ENCODE measurements at places on chromosomes 11 and 22.
A peak's percentile ranks its signal among the peaks of the same experiment; 100 is the strongest.

- no peak for DNase-seq
Observed at GRCh38 chr22:31133911-31134310, 6.4 kb downstream of the PLA2G3 start.

GRCh38 chr22:45889539-45890350, 87.2 kb downstream of the WNT7B start:
- DNase-seq = no peak

GRCh38 chr22:19098157-19098556, 24.1 kb downstream of the DGCR2 start:
- DNase-seq = no peak

DNA sequence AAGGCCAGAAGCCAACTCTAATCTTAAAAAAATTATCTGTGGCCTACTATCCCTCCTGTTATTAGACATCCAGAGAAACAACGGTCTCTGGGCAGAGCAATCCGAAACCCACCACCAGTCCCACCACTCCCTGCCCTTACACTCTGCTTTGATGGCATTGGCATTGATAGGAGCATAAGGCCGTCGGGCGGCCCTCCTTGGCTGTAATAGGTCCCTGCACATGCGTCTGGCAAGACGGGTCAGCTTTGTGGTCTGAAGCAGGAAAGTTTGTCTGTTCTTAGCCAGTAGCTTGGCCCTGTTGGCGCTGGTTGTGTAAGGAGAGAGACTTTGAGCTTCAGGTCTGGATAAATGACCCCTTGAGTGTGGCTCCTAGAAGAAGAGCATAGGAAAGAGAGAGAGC, 3.8 kb upstream of the TUT1 start:
- DNase-seq = no peak

GRCh38 chr11:118610225-118610772, 2.9 kb downstream of the PHLDB1 start:
- DNase-seq = no peak

DNA sequence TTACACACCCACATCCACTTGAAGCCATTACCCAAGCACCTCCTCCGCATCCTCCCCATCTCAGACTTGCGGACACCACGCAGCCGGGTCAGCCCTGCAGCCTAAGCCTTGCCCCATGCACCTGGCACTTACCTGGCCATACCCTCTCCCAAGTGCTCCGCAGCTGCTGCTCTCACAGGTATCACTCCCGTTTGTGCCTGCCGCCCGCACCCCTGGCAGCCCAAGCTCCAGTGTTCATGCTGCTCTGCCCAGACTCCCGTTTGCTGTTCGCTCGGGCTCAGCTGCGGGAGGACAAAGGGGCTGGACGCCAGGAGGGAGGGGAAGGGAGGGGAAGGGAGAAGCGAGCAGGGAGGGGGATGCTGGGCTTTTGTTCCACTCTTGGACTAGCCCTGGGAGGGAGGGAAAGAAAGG, at the start of gene KLHL35:
KLHL35 (minus strand) TSS at position 293 of the 411 bp plus-strand sequence. CDS start 2,574 bp downstream, outside the sequence.
- no peak for DNase-seq

DNA sequence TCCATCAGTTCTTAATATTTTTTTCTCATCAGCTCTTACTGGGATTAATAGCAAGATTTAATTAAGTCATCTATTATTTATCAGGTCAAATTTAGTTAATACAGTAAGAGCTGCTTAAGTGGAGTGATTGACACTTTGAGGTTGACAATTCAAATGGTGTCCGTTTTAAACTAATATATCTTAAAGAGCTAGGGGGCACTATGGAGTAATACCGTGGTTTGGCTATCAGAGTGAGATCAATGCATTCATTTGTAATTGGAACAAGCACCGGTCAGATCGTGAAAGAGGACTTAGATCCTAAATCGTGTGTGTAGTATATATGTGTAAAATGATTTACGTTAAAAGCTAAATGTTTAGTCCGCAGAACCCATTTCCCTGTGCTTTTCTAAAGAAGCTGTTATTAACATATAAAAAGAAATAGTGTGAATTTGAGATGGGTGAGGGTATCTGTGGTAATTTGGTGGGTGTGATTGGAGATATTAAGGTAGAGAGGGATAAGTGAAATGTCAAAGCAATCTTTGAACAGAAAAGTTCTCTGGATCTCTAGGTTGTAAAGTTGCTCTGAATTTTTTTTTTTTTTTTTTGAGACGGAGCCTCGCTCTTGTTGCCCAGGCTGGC, 2.3 kb downstream of the SIK2 start:
- peak; percentile 32 for DNase-seq

- peak; percentile 83 for DNase-seq
Observed at GRCh38 chr22:24433828-24434470, 6.5 kb downstream of the ADORA2A start.

- no peak for DNase-seq
Observed at GRCh38 chr22:33180356-33180755, 122.2 kb upstream of the SYN3 start.

- DNase-seq = no peak
Observed at GRCh38 chr11:123221584-123221983, 26.5 kb upstream of the CLMP start.

DNA sequence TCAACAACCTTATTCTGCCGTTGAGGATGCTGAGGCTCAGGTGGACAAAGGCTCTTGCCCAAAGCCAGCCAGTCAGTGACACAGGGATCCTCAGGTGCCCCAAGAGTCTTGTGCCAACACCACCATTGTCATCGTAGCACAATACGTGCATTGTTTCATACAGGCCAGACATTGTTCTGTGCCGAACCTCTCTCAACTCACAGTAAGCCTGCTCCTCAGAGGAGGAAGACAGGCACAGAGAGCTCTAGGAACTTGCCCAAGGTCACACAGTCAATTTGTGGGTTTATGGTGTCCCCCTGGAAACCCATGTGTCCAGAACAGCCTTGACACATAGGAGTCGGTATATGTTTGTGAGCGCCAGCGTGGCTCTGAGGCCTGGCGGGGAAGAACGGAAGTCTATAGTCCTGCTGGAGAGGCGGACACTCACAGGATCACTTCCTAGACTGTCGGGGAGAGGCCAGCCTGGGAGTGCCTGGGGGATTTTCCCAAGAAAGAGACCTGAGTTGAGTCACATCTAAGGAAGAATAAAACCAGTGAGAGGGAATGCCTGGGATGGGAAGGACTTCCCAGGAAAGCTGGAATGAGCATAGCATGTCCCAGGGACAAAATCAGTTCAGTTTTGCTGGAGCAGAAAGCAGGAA, 20.2 kb downstream of the LIF start:
- no peak for DNase-seq

GRCh38 chr11:70122490-70123198, 44.5 kb downstream of the ANO1 start:
- DNase-seq = no peak

GRCh38 chr11:64603411-64604110, 12.5 kb downstream of the SLC22A12 start:
- no peak for DNase-seq

DNA sequence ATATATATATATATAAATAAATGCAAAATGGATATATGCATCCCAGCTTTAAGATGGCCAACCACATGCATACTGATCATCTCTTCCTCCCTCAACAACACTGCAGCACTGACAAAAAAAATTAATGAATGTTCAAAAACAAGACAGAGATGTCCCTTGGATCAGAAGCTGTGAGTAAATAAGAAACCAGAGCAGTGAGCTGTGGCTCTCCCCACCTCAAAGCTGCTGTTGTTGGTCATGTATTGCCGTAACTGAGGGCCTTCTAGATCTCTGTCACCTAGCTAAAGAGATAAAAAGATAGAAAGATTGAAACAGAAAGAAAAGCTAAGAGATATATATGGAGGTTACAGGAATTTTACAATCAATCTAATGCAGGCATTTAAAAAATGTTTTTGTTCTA, 15.5 kb upstream of the TMEM135 start:
- DNase-seq = no peak

DNA sequence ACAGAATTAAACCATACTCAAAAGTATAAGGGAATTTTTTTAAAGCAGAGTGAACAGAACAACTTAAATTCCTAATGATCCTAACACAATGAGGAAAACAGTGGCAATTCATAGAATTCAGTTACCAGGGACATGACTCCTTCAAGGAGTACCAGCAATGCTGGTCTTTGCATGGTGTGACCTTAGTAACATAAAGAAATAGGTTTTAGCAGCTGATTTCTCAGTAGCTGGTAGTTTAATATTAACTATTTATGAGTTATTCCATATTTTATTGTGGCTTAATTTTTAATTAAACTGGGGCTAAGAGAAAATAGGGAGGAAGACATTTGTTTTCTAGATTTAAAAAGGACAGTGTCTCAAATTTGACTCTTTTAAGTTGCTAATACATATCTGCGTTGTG, 30.9 kb downstream of the CHKA start:
- DNase-seq = no peak

GRCh38 chr11:126914941-126915340, 85.6 kb downstream of the KIRREL3 start:
- no peak for DNase-seq

GRCh38 chr11:117931331-117931950, 2.2 kb upstream of the TMPRSS13 start:
- DNase-seq = no peak

- DNase-seq = no peak
Observed at GRCh38 chr11:99277281-99277680, 256.5 kb downstream of the CNTN5 start.

DNA sequence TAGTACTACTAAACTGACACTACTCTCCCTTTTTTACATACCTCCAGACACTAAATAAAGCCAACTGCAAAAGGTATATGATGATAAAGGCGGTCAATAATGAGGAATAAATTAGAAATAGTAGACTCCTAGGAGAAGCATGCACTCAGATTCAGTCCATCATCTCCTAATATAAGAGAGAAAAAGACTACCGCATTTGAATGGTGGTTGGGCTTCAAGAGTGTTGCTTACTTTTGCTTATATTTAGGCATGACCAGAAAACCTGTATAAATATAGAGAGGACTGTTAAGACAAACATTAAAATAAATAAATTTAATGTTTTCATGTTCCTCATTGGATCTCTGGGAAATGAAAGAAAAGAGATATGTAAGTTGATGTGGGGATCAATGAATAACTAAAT, 1137.0 kb downstream of the FAM181B start:
- DNase-seq = no peak

- DNase-seq = no peak
Observed at GRCh38 chr11:7559398-7560283, 45.8 kb downstream of the PPFIBP2 start.

GRCh38 chr11:7581021-7581590, 67.3 kb downstream of the PPFIBP2 start:
- no peak for DNase-seq

- DNase-seq = no peak
Observed at GRCh38 chr11:86047275-86047991, 21.5 kb downstream of the PICALM start.

GRCh38 chr11:66891851-66892660, 35.2 kb downstream of the LRFN4 start:
- no peak for DNase-seq

GRCh38 chr11:111269146-111269868, 23.8 kb downstream of the POU2AF2 start:
- no peak for DNase-seq

- peak; percentile 77 for DNase-seq
Observed at GRCh38 chr11:45933131-45933831, 10.8 kb downstream of the LARGE2 start.

DNA sequence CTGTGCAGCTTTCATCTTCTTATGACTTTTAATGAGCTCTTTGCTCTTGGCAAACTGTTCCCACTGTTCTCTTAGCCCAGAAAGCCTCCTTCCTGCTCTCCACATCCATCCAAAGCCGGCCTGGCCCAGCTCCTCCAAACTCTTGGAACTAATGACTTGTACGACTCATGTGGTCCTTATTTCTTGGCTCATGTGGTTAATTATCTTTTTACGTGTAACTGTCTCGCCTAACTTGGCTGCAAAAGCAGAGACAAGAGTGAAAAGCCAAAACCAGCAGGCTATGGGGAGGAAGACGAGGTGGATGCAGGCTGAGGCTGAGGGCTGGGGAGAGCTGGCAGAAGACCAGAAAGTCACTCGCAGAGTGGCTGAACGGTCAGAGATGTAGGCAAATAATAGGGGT, 5.5 kb downstream of the CSNK2A3 start:
- DNase-seq = no peak

DNA sequence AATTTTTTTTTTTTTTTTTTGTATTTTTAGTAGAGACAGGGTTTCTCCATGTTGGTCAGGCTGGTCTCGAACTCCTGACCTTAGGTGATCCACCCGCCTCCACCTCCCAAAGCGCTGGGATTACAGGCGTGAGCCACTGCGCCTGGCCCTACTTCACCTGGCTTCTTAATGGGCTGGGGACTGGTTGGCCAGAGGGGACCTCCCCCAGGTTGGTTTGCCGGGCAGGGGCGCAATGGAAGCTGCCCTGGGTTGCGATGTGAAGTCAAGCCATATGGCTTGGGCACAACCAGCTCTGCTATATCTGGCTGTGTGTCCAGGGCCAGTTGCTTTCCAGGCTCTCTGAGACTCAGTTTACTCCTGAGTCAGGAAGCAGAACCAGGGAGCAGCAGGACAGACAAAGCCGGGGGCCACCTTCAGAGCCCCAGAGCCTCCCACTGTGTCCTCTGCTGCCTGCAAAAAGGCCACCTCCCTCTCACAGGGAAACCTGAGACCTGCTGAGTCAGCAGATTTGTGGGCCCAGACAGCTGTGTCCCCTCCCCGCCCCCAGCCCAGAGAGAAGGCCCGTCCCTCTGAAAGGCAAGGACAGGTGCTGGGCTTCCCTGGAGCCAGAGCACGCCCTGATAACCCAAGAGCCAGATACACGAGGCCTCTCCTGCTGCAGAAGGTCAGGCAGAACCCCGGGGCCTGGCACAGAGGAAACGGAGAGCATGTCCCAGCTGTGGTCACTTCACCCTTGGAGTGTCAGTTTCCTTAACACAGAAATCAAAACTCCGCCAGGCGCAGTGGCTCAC, 29.2 kb upstream of the DAGLA start:
- DNase-seq = no peak

DNA sequence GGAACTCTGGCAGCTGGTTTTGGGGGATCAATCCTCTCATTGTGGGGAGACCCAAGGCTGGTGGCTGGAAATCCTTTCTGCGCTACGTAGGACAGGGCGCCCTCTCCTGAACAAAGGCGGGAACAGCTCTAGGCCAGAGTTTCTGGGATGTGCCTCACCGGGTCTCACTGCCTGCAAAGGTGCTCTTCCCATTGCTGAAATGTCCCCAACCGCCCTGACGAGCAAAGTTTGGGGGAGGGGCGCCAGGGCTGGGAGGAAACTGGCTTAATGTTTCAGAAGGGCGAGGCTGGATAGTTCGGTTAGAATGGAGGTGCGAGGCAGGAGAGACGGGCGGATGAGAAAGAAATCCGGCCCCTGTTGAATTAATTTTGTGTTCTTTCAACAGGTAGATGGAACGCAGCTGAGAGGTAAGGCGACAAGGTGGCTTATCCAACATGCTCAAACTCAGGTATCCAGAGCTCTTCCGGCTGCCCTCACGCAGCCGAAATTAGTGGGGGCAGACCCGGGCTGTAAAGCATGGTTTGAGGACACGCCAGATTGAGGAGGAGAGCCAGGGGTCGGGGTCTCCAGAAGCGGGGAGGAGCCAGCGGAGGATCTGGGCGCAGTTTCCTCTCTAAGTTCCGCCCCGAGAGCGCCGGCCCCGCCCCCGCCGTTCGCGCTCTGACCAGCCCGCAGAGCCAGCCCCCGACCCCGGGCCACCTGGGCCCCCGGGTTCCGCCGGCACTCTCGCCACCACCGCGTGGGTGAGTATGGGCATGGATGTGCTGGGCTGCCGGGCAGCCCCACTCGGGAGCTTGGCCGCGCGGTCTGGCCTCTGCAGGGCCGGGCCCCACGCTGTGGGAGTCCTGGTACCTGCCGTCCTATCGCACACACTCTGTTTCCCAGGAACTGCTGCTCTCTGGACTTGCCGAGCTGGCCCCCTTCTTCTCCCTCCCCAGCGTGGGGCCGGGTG, at the start of gene PGAP2:
PGAP2 (plus strand) TSS at position 652 of the 952 bp plus-strand sequence. CDS start 2,700 bp downstream, outside the sequence.
- DNase-seq = peak; percentile 80

GRCh38 chr11:96204721-96205459, 138.1 kb downstream of the MAML2 start:
- DNase-seq = no peak

Measured in germinal center (tissue), 1 donor.